ENCODE measurements at places on chromosomes 12 and 14.

DNA sequence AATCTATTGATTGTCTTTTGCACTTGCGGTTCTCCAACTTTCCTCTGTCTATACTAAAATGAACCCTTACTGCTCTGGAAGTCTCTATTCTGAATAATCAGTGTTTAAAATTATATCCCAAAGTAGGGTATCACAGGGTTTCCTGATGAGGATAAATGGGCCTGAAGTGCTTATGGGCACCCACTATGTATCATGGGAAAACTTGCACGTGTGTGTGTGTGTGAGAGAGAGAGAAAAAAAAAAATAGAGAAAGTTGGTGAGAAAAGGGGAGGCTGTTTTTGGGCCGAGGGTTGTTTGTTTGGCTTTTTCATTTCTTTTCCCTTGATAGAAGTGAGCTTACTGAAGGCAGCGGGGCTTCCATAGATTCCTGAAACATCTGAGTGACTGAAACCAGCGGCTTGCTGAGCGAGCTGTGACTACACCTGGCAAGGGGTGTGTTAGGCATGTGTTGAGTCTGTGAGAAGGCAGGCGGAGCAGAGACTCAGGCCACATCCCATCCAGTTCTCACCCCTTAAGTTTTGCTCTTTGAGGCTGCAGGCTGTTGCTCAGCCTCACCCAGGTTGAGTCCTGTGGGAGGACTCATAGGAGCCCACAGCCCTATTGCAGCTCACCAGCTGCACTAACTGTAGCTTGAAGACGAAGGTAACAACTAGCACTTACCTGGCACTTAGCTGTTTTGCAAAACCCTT, 17.2 kb downstream of the PPFIBP1 start:
- no peak for DNase-seq

DNA sequence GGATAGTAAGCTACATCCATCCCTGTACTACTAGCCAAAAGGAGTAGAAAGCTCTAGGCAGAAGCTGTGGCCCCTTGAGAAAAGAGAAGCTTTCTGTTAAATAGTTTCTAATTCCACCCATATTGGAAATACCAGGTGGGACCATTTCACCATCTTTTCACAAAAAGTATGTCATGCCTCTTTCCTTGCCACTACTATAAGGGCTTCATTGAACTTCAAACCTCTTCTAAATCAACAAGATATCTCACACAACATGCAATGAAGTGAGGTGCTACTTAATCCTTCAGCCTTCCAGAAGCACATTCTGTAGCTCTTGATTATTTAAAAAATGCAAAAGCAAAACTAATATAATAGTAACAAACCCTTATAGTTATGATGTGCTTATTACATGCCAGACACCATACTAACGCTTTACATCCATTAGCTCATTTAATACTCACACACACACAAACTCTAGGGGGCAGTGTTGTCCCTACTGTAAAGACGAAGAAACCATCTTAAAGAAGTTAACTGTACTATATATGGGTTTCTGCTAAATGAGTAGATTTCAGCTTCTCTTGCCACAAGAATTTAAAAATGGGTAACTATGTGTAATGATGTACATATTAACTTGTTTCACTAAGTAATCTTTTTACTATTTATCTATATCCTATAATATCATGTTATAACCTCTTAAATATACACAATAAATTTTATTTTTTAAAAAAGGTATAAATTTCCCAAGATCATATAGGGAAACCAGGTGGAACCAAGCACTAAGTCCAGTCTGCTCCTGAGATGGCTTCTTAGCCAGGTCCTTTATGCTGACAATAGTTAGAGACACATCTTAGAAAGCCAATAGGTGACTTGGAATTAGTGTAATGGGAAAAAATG, 124.4 kb downstream of the RPS29 start:
- peak; percentile 38 for DNase-seq

DNA sequence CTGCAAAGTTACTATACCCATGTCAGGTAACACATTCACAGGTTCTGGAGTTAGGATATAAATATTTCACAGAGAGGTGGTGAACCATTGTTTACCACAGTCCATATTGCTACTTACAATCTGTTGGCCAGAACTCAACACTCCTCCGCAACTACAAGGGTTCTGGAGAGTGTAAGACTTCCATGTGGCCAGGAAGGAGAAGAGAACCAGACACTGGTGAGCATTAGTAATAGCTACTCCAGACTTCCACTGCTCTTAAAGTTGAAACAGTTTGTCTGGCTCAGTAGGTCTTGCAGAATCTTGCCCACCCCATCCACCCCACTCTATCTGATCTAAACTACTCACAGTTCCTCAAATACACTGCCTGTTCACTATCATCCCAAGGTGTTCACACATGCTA, 369.6 kb downstream of the DUSP6 start:
- no peak for DNase-seq

DNA sequence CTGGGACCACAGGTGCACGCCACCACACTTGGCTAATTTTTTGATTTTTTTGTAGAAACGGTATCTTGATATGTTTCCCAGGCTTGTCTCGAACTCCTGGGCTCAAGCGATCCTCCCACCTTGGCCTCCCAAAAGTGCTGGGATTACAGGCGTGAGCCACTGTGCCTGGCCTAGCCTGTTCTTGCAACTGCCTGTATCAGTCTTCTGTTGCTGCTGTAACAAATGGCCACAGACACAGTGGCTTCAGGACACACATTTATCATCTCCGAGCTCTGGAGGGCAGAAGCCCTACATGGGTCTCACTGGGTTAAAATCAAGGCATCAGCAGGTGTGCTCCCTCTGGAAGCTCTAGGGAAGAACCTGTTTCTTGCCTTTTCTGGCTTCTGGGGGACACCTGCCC, 79.9 kb upstream of the NCOR2 start:
- no peak for DNase-seq

DNA sequence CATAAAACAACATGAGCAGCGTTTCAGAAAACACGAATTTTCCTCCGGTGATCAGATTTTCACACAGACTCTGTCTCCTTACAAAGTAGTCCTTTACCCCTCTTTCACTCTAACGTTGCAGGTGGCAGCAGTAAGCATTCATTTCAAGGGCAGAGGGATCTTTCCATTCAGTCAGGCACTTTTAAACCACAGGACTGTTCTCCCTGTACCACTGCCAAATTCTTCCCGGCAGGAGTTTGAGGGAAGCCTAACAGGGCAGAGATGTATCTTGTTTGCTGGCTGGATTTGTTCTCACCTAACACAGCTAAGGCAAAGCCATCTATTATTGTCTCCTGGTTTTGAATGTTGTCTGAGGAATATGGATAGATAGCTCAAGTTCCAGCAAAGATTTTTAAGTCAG, 1187.3 kb upstream of the SEL1L start:
- DNase-seq, result no peak

- no peak for DNase-seq
Measured at GRCh38 chr12:5257763-5258495, 174.0 kb upstream of the NTF3 start.

DNA sequence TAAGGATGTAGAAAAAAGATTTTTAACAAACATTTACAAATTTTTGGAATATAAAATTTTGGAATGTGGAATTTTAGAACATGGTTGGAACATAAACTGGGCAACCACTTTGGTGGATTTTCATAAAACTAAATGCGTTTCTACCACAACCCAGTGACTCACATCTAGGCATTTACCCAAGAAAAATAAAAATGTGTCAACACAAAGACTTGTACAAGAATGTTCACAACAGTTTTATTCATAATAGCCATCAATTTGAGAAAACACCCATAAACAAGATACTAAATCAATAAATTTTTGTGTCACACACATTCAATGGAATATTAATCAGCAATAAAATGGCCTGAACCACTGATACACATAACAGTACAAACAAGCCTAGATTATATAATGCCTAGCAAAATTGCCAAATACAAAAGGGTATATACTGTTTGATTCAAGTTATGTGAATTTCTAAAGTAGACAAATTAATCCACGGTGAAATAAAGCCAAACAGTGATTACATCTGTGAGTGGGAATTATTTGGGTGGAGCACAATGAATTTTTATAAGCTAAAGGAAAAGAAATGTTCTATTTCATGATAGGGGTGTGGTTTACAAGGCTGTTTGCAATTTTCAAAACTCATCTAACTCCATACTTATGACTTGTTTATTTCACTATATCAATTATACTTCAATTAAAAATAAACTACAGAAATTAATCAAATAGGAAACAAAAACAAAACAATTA, 415.2 kb upstream of the OR4E1 start:
- no peak for DNase-seq

DNA sequence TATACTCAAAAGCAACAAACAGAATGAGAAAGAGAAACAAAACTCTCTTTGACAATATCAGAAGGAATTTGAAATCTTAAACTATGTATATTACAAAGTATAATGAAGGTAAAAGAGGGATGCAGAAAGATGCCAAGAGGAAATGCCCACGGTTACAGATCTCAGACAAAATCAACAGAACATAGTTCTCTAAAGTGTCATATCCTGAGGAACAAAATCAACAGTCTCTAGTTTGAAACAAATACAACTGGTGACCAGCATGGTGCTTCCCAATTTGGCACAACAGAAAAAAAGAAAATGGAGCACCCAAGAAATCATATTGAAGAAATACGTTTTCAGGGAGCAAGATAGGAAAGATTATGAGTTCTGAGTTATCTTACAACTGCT, 116.5 kb downstream of the METTL25 start:
- DNase-seq, result no peak

DNA sequence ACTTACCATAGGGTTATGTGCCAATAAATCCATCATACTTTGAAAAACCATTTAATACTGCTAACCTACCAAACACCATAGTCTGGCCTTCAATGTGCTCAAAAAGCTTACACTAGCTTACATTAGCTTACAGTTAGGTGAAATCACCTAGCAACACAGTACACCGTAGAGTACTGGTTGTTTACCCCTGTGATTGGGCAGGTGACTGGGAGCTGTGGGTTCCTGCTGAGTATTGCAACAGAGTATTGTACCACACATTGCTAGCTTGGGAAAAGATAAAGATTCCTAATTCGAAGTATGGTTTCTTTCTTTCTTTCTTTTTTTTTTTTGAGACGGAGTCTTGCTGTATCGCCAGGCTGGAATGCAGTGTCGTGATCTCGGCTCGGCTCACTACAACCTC, 5.6 kb downstream of the ATP5MC2 start:
- no peak for DNase-seq

DNA sequence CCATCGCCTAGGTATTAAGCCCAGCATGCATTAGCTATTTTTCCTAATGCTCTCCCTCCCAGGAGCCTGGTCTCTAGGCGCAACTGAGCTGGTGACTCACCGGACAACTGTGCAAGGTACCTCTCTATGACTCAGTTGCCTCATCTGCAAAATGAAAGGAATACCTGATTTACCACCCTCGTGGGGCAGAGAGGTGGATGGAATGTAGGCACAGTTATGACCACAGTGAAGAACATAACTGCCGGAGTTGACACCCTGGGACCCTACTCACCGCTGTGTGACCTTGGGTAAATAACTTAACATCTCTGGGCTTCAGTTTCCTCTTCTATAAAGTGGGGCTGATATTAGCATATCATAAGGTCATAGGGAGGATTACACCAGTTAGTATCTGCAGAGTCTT, 22.6 kb downstream of the BCL11B start:
- no peak for DNase-seq

DNA sequence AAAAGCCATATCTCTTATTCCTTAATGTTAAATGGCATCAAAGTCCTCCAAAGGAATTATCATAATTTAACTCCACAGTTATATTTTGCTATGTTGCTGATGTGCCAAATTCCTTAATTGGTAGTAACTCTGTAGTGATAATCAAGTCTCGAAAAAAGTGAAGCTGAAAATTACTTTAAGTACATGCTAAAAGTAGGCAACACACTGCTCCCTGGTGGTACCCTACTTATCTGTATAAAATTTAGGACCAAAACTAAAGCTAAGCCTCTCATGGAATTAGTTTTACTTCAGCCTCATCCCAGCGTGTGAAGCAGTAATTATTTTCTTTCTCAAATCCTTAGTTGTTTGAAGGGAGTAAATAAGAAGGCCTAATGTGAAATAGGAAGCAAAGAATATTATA, 132.8 kb downstream of the TTLL5 start:
- no peak for DNase-seq

DNA sequence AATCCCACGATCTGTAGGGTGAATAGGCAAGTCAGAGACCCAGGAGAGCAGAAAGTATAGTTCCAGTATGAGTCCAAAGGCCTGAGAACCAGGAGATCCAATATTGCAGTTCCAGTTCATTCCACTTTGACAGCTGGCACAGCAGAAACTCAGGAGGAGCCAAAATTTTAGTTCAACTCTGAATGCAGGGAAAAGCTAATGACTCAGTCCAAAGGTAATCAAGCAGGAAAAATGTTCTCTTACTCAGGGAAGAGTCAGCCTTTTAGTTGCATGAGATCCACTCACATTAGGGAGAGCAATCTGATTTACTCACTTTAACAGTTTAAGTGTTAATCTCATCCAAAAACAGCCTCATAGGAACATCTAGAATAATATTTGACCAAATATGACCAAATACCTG, 130.2 kb upstream of the LRFN5 start:
- DNase-seq, result no peak

DNA sequence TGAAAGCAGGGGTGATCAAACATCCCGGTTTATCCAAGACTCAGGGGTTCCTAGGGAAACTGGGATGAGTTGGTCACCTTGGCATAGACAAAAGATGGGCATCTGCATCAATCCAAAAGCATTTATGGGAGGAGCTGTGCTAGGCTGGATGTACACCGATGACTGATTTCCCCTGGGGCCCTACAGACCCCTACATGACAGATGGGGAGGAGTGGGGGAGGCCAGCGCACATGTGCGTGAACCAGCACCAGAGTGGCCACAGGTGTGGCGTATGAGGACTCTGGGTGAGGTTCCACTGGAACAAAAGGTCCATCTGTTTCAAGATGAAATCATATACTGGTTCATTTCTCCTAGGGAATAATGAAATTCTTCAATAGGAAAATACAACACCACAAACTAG, 210.4 kb downstream of the ITPR2 start:
- DNase-seq, result no peak

- DNase-seq, result no peak
Measured at GRCh38 chr12:78035901-78036606, 205.4 kb downstream of the NAV3 start.

GRCh38 chr14:64698903-64699302, 5.3 kb upstream of the PLEKHG3 start:
- DNase-seq, result no peak

- DNase-seq, result no peak
Measured at GRCh38 chr12:25853316-25854095, 105.0 kb upstream of the RASSF8 start.

DNA sequence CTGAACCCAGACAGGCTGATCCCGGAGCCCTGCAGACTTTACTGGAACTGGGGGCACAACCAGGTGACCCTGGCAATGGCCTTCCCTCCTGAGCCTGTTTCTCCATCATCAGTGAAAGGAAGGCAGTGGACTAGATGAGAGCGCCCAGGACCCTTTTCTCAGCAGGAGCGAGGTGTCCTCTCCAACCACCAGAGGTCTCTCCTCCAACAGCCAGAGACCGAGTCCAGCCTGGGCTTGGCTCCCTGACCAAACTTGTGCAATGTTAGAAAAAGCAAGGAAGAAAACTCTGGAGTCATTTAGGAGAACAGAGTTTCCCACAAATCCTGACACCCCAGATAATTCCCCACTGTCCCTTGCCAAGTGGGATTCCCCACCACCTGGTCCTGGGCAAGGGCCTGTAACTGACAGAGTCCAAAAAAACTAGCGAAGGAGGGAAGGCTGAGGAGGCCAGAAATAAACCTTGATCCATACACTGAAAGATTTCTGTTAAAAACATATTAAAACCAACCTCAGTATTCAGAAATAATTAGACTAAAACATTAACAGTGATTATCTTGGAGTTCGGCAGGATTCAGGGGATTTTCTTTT, 9.0 kb downstream of the RPS6KL1 start:
- DNase-seq, result peak; percentile 56
